Peyer's patch (tissue), 4 donors: ENCODE measurements at places on chromosomes 1 and 21.

- no peak for DNase-seq
Measured at GRCh38 chr1:166988974-166989515, at the start of gene MAEL. MAEL (plus strand) TSS chr1:166989280; CDS start chr1:166989353, 73 bp downstream.

DNA sequence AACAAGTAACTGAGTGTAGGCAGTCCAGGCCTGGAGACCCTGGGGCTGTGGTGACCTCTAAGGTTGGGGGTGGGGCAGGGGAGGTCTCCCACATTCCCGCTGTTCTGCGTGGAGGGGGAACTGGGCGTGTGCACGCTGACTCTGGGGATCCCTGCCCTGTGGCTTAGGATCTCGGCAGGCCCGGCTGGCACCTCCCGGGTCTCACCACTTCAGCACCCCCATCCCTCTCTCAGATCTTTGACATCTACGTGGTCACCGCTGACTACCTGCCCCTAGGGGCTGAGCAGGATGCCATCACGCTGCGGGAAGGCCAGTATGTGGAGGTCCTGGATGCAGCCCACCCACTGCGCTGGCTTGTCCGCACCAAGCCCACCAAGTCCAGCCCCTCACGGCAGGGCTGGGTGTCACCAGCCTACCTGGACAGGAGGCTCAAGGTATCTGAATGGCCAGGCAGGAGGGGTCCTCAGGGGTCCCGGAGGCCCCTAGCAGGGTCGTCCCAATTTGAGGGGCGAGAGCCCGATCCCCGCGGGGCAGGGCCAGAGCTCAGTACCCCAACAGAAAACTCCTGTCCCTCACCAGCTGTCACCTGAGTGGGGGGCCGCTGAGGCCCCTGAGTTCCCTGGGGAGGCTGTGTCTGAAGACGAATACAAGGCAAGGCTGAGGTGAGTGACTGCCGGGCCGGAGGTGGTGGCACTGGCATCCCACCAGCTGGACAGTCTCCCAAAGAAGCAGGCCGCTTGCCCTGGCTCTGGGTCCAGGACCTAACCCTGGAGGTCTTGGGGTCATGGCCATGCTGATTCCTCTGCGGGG lies 68.7 kb downstream of the TRIM11 start:
- no peak for DNase-seq

DNA sequence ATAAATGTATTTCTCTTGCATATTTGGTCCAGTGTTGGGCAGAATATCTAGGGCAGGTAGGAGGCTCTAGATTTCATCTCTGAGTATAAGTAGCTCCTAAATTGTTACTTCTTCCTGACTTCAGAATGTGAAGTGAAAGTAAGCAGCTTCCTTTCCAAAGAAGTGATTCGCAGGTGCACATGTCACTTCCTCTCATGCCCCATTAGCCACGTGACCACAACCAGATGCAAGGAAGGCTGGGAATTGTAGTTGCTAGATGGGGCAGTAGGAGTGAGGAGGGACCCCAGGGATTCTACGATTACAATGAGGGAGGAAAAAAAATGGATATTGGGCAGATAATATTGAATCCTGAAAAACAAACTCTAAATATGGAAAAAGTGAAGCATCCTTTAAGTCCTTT lies 113.2 kb upstream of the CYYR1 start:
- DNase-seq = no peak

DNA sequence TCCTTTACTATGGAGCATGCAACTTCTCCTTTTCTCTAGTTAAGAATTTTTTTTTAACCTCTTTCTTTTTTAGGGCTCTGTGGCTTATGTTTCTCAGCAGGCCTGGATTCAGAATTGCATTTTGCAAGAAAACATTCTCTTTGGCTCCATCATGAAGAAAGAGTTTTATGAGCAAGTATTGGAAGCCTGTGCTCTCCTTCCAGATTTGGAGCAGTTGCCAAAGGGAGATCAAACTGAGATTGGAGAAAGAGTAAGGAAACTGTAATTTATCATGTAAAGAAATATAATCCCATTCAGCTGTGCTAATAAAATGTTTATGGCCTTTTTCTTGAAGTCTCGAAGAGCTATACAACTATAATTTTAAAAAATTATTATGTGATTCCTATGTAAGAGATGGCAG lies 70.1 kb downstream of the HSPA13 start:
- DNase-seq = no peak

DNA sequence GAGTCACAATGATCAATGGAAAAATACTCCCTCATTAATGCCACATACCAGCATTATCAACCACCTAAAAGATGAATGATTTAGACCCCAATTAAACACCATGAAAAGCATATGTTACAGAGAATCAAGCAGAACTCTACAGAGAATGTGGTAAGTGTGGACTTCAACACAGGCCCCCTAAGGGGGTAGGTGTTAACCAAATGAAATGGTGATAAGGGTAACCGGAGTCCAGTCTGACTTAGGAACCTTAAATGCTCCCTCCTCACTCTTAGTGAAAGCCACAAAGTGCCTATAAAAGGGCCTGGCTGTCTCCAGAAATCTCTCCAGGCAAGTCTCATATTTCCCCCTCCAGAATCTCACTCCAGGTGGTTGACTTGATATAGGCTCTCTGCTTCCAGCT lies 149.2 kb upstream of the FOXD3 start:
- DNase-seq = no peak

- DNase-seq = no peak
Measured at GRCh38 chr1:160315359-160315758, 27.7 kb downstream of the COPA start.

- DNase-seq = no peak
Measured at GRCh38 chr21:33991133-33991532, 75.5 kb upstream of the ATP5PO start.

DNA sequence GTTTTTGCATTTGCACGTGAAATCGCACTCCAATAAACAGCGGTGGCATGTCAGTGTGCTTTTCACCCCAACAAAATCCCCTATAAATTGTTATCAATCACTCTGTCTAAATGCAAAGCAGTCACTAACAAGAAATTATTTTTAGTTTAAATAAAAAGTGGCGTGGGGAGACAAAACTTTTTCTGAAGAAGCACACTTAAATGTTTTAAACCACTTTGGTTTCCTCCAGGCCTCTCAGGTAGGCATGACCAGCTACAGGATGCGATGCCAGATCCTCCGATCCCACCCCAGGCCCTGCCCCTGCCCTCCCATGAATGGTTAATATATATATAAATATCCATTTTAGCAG lies 3.6 kb downstream of the FMO1 start:
- no peak for DNase-seq

DNA sequence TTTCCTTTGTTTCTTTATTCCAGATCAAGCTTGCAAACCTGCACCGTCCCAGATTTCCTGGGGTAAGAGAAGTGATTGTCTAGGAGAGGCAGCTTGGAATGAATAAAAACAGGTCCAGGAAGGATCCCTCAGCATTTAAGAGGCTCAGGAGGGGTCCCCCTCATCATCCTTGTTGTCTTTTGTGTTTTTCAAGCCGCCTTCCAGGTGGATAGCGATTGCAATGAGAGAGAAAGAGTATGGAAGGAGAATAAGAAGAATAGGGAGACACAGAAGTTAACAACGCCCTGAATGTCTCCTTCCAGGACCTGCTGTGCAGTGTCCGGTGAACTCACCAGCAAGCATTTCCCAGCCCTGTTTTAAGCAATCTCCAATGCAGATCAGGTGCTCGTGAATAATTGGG lies 8.5 kb downstream of the ERG start:
- DNase-seq = no peak

DNA sequence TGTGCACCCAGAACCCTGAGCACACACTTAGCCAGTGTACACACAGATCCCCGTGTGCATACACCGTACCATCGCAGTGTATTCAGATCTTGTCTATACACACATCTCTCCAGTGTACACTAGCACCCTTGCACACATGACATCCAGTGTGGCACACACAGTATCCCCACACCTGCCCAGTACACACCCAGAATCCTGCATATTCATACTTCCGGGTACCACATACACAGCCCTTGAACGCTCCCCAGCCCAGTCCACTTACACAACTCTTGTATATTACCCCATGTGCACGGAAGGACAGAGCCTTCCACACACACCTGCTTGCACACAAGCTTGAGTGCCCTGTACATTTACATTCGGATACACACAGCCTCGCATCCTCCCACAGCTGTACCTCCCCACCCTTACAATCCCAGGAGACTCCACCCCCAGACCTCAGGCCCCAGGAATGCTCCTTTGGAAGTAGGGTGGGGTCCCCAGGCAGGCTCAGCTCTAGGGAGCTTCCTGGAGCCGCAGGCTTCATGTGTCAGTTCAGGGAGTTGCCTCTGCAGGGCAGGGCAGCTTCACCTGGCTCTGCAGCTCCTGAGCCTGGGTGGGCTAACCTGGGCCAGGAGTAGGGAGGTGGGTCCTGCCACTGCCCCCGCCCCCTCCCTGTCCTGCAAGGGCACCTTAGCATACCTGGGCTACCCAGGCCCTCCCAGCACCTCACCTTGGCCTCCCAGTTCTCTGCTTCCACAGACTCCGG lies 46.2 kb downstream of the AHDC1 start:
- no peak for DNase-seq

- no peak for DNase-seq
Measured at GRCh38 chr1:226104671-226105121, 42.2 kb downstream of the H3-3A start.

DNA sequence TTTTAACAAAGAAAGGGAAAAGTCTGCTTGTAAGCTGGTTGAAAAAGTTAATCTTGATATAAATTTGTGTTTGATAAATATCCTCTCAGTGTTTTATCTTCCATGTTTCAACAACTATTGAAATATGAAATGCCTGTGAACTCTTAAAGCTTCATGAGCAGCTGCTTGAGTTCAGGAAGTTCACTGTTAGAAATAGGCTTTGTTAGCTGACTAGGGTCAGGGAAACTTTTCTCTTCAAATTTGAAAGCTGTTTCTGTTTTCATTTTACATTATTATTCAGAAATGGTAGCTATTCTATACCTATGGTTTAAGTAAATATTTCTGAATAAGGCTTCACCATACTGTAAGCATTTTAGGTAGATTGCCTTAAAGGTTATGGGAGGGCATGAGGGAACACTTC lies 191.7 kb downstream of the HS2ST1 start:
- DNase-seq = no peak

DNA sequence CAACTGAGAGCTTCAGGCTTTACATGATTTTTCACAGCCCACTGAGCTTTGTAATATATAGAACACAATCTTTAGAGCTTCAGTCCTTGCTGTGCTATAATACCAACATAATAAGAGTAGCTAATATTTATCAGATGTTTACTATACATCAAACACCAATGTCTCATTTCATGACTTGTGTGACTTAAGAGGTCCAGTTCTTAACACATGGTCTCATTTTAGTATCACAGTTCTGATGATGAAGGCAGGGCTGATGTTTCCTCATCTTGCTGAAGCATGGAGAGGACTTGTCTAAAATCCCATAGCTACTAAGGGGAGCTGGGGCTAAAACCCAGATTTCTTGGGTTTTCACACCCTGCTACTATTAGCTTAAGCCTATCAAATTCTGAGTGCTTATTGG lies 5.5 kb downstream of the MTR start:
- no peak for DNase-seq

DNA sequence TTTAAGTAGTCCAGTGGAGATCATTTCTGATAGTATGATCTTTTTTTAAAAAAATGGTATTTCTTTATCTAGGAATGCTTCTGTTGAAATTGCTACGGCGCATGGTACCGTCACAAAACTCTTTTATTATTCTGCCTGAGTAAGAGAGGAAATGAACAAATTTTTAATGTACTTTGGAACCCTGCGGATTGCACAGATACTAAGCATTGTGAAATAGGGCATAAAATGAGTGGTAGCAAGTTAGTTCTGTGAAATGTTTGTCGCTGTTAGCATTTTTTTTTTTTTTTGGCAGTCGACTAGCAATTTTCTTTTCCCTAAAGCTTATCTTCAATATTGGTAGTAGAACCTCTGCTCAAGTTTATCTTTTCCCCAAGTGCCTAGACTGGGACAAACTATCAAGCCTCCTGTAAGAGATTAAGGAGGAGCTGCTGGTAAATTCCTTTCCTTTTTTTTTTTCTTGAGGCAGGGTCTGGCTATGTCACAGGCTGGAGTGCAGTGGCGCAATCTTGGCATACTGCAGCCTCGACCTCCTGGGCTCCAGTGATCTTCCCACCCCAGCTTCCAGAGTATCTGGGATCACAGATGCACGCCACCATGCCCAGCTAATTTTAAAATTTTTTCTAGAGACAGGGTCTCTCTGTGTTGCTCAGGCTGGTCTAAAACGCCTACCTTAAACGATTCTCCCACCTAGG lies 2.2 kb downstream of the ITSN1 start:
- no peak for DNase-seq

GRCh38 chr1:84330125-84330984 lies 28.8 kb downstream of the SAMD13 start:
- no peak for DNase-seq

GRCh38 chr1:209260136-209260535 lies 323.4 kb upstream of the CAMK1G start:
- DNase-seq = no peak

- DNase-seq = no peak
Measured at GRCh38 chr21:17334484-17334883, 178.4 kb upstream of the CXADR start.

DNA sequence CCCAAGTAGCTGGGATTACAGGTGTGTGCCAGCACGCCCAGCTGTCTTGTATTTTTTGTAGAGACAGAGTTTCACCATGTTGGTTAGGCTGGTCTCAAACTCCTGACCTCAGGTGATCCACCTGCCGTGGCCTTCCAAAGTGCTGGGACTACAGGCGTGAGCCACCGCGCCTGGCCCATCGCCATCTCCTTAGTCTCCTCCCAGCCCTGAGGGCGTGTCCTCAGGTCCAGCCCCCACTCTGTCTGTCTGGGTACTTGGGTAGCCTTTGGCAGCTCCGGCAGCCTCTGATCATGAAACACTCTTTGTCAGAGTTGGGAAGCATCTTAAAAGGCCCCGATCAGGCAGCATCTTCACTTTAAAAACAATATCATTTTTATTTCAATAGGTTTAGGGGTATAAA lies 90.3 kb upstream of the DISP3 start:
- DNase-seq = no peak

DNA sequence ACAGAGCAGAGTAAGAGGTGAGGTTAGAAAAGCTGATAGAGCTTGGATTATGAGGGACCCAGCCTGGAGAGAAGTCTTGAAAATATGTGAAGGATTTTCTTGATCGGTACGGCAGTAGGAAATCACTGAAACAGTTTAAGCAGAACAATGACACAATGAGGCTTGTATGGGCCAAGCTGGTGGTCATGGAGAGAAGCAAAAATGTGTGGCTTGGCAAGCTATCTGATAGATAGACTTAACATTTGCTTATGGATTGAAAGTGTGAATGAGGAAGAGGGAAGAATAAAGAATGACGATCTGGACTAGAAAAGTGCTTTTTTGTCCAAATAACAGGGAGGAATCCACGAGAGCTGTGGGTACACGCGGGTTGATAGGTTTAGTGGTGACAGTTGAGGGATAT lies 15.4 kb upstream of the XPR1 start:
- no peak for DNase-seq

DNA sequence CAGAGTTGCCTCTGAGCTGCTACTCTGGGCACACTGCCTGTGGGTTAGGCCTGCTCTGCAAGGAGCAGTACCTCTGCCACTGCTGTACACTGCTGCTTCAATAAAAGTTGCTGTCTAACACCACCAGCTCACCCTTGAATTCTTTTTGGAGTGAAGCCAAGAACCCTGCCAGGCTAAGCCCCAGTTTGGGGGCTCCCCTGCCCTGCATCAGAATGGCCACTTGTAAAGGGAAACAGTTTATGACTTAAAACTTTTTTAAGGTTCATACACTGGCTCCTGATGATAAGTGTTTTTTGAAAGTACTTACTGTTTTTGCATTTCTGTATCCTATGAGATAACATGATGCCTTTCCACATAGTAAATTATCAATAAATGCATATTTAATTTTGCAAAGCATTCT lies 310.0 kb downstream of the LMO4 start:
- DNase-seq = no peak
